ENCODE measurements at places on chromosomes 2 and 18.

DNA sequence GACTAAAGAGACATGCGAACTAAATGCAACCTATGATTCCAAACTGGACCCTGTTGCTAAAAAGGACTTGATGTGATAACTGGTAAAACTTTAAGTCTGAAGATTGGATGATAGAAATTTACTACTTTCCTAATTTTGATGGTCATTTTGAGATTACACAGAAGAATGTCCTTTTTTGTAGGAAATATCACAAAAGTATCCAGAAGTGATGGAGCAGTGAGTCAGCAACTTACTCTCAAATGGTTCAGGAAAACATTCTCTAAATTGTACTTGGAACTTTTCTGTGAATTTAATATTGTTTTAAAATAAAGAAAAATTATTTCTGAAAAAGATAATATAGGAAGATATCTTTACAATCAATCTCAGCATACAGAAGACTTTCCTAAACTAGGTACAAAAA is 19.9 kb downstream of the MBOAT2 start:
- no peak for DNase-seq

DNA sequence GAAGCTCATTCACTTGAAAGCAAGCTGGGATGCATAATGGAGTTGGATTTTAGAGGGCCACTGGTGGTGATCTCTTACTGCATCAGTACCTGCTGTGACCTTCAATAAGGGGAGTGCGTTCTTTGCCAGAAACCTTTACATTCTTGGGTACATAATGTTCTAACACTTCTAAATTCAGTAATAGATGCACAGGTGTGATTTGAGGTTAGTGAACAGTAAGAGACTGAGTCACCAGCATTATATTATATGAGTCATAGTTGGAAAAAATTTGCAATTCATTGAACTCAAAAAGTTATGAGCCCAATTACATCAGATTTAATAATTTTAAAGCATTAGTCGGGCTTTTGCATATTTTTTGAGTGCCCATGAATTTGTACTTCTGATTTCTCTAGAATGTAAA is 803.3 kb downstream of the ADCYAP1 start:
- DNase-seq: no peak

GRCh38 chr18:58847383-58848071 is 17.1 kb upstream of the ZNF532 start:
- DNase-seq: no peak

GRCh38 chr18:59063300-59063906 is 76.3 kb upstream of the SEC11C start:
- DNase-seq: no peak

DNA sequence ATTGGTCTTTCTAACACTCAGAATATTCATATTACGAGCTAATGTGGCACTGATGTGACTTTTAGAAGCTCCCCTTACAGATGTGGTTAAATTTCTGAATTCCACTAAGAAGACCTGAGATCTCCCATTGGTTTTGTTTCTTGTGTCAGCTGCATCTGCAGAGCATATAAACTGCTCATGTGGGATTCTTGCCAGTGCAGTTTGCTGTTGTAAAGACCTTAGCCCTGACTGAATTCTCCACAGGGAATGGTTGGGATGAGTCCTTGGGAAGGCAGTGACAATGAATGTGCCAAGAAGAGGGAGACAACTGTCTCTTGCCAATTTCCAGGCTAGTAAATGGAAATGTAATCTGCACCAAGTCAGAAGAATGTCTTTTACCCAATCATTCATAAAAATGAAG is 94.1 kb downstream of the PTPRM start:
- no peak for DNase-seq

DNA sequence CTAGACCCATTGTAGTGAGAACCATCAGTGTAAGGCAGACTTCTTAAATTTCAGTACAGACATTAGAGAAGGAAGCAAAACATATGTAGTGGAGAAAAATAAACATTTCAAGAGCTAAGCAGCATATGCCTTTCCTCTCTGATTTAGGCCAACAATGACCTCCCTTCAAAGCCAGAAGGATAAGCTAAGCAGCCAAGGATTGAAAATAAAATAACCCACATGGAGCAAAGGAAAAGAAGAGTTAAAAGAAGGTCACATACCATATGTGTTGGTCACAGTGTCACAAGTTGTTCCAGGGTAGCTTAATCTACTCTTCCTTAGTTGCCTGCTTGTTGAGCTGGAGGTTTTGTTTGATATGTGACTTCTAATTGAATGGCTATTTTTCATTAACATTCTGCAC is 15.6 kb upstream of the LAMA1 start:
- no peak for DNase-seq

GRCh38 chr2:178807227-178808008 is at the start of gene TTN:
TTN (minus strand) TSS chr2:178807423; CDS start chr2:178804642, 2,781 bp downstream.
- DNase-seq: no peak

DNA sequence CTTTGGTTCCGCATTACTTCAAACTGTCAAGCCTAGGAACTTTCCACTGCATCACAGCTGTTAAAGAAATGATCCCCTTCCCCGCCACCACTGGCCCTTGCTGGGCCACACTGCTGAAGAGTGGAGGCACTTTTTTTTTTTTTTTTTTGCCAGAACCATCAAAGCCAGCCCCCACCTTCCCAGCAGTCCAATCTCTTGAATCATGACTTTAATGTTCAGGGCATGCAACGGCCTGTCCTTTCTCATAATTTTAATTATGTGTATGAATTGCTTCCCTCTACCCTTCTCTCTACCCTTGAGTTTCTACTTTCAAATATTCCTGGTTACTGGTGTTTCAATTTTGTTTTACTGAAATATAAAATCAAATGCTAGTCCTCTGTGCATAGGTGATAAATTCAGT is 102.1 kb upstream of the LMAN1 start:
- no peak for DNase-seq
